ENCODE measurements at places on chromosomes 5 and 9.
A peak's percentile ranks its signal among the peaks of the same experiment; 100 is the strongest.

- DNase-seq = no peak
Observed at GRCh38 chr5:84242286-84242685, 142.4 kb downstream of the EDIL3 start.

- DNase-seq = no peak
Observed at GRCh38 chr5:178324481-178325310, 92.1 kb upstream of the PHYKPL start.

DNA sequence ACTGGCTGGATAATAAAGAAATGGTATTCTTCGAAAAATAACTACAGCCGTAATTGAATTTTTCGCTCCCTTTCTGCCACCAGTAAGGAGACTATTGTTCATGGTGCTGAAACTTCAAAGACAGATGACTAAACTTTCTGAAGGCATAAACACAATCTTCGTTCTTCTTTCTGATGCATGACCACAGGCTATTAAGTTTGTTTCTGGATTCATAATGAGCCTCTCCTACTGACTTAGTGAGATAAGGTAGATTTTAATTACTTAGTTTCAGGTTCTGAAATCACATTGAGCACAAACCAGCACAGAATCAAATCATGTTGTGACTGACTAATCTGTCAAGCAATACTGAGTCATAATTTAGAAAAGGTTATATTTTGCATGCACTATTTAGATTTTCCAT, 441.8 kb upstream of the CCNG1 start:
- DNase-seq = no peak

GRCh38 chr5:32443541-32444430, 754 bp downstream of the ZFR start:
- peak; percentile 37 for DNase-seq

DNA sequence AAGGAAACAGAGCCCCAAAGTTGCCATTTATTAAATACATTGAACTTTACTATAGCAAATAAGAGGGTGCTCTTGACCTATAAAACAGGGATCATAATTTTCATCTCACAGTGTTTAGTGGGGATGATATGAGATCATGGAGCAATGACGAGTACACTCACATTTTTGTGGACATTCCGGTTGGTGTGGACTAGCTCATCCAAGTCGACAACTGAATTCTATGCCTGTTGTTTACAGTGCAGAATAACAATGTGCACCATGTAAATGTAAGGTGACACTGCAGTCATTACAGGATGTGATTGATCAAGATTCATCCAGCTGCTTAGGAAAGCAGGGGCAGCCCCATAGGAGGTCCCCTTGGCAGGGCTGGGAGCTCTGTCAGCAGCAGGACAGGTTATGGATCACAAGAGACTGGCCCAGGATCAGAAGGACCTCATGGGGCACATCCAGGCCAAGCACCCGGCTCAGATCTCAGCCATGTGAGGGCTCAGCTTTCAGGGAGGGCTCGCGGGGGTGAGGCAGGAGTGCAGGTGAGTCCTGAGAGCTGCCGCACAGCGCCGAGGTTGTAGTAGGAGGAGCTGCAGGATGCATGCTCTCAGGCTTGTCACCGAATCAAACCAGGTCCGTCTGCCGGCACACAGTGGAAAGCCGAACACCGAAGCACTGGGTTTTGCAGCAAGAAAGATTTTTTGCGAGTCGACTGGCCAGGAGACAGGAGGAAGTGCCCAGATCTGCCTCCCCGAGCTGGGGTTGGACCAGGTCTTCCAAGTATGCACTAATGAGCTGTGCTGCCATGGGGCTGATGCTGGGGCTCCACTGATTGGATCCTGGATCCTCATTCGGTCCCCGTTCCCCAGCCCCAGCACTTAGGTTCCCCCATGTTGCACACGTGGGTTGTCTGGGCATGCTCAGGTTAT, 28.2 kb downstream of the MRPL36 start:
- DNase-seq = no peak

DNA sequence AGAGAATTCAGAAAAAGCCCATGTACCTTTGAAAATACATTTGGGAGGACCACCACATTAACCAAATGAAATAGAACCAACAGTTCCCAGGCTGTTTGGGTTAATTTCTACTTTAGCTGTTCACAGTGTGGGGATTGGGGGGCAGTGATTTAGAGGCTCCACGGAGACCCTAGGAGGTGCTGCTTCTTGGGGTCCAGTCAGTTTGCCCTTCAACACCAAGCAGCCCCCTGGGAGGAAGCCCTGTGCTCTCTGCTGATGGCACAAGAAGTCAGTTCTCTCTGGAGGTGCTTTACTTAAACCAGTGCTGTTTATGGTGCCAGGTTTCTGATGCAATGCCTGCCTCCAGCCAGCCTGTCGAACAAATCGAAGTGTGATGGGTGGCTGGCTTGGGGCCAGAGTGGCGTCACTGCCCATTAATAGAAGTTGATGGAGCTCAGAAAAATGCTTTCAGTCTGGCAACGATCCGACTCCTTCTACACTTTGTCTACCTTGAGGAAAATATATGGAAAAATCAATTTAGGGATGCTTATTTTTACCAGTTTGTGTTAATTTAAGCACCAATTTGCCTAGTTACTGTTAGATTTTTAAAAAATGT, 134.0 kb downstream of the SNX18 start:
- DNase-seq = no peak

DNA sequence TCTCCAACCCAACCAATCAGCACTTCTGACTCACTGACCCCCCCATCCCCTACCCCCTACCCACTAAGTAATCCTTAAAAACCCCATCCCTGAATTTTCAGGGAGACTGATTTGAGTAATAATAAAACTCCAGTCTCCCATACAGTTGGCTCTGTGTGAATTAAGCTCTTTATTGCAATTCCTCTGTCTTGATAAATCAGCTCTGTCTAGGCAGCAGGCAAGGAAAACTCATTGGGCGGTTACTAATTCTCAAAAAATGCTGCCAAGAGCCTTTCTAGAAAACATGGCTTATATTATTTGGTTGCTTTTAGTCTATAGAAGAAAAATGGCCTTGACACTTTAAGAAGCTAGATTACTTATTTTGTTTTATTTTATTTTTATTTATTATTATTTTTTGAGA, 131.7 kb downstream of the SUSD1 start:
- DNase-seq = no peak

- DNase-seq = no peak
Observed at GRCh38 chr9:109918339-109919163, 138.6 kb downstream of the PALM2AKAP2 start.

GRCh38 chr5:149724130-149724840, 5.8 kb upstream of the PPARGC1B start:
- DNase-seq = no peak

DNA sequence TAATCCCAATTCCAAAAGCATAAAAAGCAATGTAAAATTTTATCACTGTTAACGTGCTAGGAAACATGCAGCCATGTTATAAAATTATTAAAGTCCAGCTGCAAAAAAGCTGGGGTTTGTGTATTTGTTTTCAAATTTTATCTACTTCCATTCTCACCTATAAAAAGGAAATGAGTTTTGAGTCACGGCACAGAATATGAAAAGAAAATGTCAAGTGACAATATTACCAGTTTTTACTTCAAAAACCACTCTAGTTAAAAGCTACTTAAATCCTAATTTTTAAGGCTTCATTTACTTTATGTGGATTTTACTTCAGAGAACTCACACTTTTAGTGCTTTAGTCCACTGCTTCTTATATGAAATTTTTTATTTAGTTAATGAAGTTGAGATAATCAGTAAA, 72.7 kb upstream of the IFNE start:
- DNase-seq = no peak

- no peak for DNase-seq
Observed at GRCh38 chr9:133982971-133983720, 9.0 kb downstream of the VAV2 start.

DNA sequence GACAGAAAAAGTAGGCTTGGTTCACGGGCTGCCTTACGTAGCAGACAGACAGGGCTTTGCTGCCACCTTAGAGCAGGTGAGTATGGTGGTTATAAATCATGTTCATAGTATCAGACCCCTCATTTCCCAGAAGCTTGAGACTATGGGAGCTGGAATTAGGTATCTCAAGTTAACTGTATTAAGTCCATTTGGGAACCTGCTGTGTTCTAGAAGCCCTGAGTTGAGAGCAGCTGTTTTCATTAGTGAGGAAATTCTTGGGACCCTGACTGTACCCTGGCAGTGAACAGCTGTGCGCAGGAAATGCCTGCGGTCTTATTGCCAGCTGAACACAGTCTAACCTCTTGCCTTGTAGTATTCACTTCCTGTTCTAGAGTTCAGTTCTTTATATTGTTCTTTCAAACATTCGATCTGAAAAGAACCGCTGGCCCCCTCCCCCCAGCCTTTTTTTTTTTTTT, 29.8 kb downstream of the UGCG start:
- peak; percentile 15 for DNase-seq

DNA sequence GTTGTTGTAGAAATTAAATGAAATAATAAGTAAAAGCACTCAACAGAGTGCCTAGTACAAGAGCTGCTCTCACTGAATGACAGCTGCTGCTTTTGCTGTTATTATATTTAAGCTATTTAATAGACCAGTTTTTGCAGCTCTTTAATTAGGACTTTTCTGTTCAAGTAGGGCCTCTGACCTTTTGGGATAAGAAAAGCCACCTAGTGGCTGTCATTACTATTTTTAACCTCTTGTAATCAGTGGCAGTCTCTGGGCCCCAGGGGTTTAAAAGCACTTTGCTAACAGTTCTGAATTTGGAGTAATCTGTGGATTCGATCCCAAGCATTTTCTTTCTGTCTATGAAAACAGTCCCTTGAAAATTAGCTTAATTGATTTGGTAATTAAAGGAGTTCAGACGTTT, 121.1 kb downstream of the NUDT12 start:
- no peak for DNase-seq

- DNase-seq = no peak
Observed at GRCh38 chr9:127277099-127277498, 12.5 kb downstream of the GARNL3 start.

DNA sequence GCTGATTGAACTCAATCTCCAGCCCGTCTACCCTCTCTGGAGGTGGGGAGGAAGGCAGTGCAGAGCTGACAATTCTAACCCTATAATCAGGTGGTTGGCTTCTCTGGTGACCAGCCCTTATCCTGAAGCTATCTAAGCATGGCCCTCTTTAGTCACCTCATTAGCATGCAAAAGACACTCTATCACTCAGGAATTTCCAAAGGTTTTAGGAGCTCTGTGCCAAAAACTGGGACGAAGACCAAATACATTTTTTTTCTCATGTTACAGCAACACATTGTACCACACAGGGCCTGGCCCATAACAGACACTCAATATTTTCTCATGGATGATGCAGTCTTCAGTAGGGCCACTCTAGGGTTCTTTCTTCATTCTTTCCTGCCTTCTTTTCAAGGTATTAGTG, 118.8 kb upstream of the VLDLR start:
- DNase-seq = no peak
